ENCODE measurements at places on chromosomes 12 and 14. TPM values are rescaled to one million over a fixed set of nuclear protein-coding genes. Genes with fewer than 3 reads are reported as not detected.

OR4E2 gene
- not detected for total RNA-seq

CRY1 gene
- 41.2 TPM for total RNA-seq

IL31 gene
- not detected for total RNA-seq

KRT83 gene
- not detected for total RNA-seq

RPS6KL1 gene
- total RNA-seq = 23.6 TPM

DNA sequence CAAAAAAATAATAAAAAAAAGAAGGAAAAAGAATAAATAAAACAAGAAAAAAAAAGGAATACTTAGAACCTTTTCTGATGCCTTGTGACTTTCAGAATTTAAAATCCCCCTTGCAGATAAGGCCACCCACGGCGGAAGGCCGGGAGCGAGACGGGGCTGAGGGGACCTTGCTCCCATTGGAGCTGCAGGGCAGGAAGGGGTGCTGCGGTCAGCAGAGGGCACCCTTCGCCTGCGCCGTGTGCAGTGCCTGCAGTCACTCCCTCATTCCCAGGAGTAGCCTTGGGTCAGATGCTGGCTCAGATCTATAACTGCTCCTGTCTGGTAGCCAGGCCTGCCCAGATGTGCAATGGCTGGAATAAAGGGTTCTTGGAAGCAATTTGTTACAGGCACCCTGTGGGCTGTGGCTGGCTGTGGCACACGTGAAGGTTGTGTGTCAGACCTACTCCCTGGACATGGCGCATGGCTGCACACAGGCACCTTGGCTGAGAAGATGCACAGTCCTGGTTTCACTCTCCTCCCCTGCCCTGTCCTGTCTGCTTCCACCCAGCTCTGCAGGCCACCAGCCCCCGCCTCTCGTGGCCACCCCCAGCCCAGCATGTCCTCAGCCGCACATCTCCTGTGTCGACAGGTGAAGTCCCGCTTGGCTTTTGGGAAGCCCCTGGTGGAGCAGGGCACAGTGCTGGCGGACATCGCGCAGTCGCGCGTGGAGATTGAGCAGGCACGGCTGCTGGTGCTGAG lies 13.4 kb upstream of the ALDH2 start:
- peak; percentile 86 for DNase-seq

DNA sequence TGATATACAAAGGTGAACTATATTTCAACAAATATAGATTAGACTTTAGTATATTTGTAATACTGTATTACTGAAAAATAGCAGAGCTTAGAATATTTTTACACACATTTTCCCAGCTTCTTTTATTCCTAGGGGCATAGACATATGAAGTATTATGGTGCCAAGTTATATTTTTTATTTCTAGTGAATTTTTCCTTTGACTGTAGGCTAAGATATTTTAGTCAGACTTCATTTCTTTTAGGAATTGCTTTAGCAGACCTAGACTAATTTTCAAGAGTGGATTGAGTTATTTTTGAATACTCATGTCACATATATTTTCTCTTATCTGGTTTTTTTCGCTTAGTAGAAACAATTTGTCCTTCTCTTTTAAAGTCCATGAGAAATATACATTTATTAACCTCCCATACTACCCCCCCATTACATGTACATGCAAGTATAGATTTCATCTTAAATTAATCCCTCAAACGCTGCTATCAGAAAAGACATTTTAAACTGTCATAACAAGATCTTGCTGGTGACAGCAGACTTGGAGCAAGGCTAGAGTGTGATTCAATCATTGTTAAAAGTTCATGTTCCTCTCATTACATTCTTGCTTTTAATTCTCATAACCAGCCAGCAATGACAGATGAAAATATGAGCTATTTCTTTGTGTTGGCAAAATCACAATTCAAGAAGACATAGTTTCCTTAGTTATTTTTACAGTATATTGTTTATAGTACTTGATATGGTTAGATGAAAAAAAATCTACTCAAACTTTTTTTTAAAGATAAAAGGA lies 456.1 kb downstream of the AEBP2 start:
- DNase-seq = no peak

GRCh38 chr14:90060965-90061684 lies 669 bp upstream of the KCNK13 start:
- DNase-seq = peak; percentile 29

GRCh38 chr14:81990312-81990761 lies 456.7 kb upstream of the SEL1L start:
- DNase-seq = peak; percentile 18

- DNase-seq = no peak
These were observed 30.6 kb downstream of the ATF7IP start for GRCh38 chr12:14396071-14396470.

- DNase-seq = no peak
These were observed 50.0 kb downstream of the SPRING1 start for GRCh38 chr12:116687888-116688287.

DNA sequence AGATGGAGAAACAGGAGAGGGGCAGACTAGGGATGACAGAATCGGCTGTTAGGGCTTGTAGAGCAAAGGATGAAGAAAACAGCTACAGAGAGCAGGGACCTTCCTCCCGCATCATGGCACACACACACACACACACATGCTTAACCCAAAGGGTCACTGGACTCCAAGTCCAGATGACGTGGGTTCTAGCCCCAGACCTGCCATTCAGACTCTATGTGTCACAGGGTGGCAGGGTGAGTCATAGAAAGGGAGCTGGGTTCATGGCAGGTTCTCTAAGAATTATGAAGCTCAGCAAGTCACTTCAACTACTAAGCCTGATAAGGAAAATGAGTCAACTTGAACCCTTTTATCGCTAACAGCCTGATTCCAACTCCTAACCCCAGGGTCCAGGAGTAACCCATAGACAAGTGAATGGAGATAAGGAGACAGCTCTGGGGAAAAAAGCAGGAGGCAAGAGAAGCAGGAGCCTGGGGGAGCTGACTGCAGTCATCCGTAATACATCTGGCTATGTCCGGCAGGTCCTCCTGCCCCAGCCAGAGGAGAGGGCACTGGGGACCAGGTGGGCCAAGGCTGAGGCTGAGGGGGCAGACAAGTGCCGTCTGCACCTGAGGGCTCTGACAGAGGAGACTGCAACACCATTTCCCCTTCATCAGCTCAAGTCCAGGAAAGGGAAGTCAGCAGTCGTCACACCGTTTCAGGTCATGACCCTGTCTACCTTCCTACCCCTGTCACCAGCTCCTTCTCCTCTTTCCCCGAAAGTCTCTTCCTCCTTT lies 3.6 kb upstream of the TNFRSF1A start:
- DNase-seq = no peak

DNA sequence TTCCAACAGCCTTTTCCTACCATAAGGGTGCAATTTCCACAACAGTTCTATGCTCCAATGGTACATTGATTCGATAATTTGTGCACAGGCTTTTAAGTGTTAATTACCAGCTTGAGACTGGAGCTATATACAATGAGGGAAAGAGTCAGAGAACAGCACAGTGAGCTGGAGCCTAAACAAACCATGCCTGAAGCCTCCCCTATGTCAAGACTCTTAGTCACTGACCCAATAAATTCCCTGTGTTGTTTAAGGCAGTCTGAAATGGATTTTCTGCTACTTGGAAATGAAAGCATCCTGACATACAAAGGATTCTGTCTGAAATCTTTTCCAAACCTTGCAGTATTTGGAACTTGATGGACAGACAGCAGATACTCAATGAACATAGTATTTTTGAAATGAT lies 149.0 kb downstream of the EFCAB11 start:
- DNase-seq = no peak

DNA sequence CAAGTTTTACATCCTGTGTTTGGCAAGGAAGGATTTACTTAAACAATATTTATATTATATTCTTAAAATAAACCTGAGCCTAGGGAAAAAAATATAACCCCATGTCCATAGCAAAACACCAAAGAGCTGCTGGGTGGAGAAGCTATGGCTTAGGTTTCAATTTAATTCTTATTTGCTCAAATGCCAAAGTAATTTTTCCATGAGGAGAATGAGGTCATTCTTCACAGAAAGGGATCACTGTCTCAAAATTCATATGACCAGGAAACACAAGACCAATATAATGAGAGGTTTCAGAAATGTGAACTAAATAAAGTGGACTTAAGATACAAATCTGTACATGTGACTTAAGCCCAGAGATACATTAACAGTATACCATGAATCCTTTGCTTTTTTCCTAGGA lies 195.0 kb downstream of the PHLDA1 start:
- no peak for DNase-seq

GRCh38 chr12:45991284-45992249 lies 1.2 kb upstream of the SCAF11 start:
- peak; percentile 65 for DNase-seq

- DNase-seq = no peak
These were observed 196.6 kb upstream of the EGLN3 start for GRCh38 chr14:34147461-34147860.

DNA sequence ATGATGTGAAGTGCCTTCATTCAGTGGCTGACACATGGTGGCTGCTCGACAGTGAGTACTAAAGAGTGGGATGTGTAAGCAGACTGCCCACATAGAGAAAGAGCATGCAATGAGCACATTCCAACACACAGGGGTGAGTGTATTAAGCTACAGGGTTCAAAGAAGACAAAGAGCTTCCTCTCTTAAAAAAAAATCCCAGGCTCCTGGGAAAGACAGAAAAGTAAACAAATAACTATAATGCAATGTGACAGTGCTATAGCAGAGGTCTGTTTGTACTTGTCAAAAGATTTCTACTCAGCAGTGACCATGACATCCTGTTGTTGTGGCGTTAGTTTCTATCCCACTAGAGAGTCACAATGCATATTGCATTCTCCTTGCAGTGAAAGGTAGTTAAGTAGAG lies 12.4 kb upstream of the PCNX1 start:
- no peak for DNase-seq
